GM23338 (cell line): ENCODE measurements at places on chromosomes 2 and 18.
A peak's percentile ranks its signal among the peaks of the same experiment; 100 is the strongest.

DNA sequence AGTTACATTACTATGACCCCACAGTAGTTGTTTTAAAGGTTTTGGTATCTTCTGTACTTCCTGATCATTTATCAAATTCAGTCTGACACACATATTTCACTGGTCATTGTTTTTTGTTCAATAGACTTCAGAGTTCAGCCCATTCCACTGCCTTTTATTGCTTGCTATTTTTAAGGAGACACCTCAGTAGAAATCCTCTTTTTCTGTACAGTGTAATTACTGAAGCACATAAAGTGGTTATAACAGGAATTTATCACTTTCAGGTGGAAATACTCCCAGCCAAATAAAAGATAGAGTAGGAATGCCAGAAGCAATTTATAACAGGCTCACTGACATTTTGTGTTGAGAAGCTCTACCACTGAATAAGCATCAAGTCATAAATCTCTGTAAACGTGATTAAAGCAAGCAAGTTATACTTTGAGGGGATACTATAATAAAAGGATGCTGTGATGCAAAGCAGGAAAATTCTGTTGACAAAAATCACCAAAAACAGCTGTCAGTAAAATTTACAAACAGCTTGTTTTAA is 6.6 kb upstream of the BARD1 start:
- no peak for DNase-seq

GRCh38 chr2:134232461-134232860 is 21.4 kb upstream of the MGAT5 start:
- no peak for DNase-seq

DNA sequence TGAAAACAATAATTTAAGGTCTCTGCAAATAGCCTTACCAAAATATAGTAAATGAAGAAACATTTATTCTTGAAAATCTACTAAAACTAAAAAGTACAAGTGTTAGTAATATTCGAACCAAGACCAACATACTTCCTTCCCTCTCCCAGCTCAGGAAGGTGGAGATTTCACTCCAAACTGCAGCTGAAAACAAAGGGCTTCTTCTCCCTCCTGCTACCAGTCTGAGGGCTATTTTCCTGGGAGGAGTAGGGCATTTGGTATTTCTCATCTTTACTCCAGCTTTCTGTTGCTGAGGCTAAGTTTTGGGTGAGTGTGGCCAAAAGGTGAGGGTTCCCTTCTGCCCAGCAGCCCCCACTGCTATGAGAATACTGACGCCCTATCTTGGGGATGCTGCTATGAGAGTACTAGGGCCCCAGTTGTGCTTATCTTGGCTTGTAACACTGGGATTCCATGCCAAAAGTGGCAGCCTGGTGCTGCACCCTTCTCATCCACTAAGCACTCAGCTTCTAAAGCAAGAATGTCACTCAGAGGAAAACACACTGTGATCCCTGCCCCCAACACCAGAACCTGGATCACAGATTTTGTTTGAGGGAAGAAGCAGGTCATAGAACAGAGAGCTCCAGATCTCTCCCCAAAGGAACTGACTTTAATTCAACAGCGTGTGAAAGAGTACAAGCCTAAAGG is 130.7 kb upstream of the KLF7 start:
- peak; percentile 17 for DNase-seq

- DNase-seq, result no peak
Measured at GRCh38 chr18:76167410-76167809, 327.6 kb downstream of the ZNF516 start.

- DNase-seq, result peak; percentile 86
Measured at GRCh38 chr2:10914272-10914693, 2.5 kb downstream of the KCNF1 start.

DNA sequence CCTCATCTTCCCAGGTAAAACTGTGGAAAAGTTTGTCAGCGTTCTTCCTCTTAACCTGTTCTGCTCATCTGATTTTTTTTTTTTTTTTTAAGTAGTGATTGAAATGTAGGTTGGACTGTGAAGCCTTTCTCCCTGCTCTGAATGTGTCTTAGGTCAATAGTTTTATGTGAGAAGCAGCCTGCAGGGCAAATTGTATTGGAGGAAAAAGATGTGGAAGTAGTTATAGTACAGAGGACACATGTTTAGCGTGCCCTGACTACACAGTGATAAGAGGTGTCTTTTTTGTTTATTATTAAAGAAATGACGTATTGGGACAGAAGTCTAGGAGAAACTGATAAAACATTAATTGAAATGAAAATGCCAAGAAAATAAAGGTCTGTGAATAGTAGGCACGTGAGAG is 1.5 kb downstream of the MTA3 start:
- DNase-seq, result no peak

DNA sequence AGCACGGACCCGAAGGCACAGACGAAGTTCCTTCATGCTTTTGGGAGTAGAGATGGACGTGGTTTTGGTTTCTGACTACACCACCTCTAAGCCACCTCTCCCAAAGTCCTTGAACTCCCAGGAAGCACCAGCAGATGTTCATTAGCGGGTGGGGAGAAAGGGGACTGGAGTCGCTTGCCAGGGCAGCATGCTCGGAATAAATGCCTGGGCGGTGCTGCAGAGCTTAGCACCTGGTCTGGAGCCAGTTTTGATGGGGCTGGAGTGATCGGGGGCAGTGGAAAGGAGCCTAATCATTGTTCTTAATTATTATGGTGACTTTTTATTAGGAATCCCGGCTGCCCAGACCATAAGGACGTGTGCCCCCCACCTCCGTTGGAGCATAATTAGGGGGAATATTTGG is 220.8 kb downstream of the TFCP2L1 start:
- DNase-seq, result no peak

DNA sequence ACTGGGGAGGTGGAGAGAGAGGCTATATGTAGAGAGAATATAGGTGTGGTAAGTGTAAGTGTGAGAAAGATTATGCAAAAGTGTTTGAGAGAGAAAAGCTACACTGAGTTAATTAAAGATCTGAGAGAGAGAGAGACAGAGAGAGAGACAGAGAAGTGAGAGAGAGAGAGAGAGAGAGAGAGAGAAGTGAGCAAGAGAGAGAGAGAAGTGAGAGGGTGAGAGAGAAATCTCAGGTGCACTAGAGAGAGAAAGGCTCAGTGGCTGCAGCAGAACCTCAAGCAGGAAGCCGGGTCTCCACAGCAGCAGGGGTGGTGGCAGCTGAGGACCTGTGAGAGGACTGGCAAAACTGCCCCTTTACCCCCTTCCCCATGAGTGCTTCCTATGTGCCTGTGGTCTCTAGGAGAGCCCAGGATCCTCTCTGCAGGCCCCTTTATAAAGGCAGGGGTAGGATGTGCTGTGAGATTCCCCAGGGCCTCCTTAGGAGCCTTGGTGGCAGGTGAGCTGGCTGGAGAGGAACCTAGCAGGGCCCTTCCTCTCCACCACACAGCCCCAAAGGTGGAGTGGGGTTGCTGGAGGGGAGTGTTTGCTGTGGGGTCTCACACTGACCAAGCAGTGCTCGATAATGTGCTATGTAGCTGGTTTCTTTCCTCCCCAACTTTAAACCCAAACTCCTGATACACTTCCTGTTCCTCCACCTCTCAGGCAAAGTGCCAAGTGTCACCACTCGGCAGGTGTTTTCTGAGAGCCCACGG is 52.6 kb downstream of the SLC4A5 start:
- DNase-seq, result no peak

DNA sequence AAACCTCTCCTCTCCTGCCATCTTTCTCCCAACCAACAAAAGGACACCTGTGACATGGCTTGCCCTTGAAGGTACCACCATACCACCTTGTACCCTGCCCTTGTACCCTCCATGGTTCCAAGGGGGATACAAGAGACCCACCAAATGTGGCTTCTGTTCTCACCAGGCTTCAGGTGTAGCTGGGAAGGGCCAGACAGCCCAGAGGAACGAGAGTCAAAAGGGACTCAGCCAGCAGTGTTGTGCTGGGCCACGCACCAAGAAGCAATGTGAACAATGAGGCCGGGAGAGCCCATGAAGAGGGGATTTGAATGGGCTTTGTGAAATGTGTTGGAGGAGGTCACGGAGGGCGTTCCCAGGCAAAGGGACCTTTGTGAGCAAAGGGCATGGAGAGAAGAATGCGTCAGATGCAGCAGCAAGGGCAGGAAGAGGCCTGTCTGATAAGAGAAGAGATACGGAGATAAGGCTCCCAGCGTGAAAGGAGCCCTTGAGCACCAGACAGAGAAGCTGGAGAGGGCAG is 48.6 kb downstream of the PLB1 start:
- DNase-seq, result no peak

GRCh38 chr18:62745089-62745751 is 29.9 kb downstream of the PHLPP1 start:
- DNase-seq, result no peak

- peak; percentile 38 for DNase-seq
Measured at GRCh38 chr2:199751492-199752120, 99.4 kb downstream of the FTCDNL1 start.

- DNase-seq, result no peak
Measured at GRCh38 chr2:172233987-172234715, 131.5 kb upstream of the DLX2 start.

GRCh38 chr2:76567478-76567877 is 856.8 kb upstream of the GCFC2 start:
- peak; percentile 72 for DNase-seq

GRCh38 chr2:67399144-67399543 is 2.0 kb downstream of the ETAA1 start:
- DNase-seq, result no peak

DNA sequence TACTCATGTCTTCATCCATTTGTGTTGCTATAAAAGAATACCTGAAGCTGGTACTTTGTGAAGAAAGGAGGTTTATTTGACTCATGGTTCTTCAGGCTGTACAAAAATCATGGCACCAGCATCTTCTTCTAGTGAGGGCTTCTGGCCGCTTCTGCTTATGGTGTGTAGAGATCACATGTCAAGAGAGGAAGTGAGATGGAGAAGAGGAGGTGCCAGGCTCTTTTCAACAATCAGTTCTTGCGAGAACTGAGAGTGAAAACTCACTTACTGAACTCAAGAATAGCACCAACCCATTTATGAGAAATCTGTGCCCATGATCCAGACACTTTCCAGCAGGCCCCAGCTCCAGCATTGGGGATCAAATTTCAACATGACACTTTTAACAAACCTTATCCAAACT is 30.0 kb upstream of the BARD1 start:
- no peak for DNase-seq

DNA sequence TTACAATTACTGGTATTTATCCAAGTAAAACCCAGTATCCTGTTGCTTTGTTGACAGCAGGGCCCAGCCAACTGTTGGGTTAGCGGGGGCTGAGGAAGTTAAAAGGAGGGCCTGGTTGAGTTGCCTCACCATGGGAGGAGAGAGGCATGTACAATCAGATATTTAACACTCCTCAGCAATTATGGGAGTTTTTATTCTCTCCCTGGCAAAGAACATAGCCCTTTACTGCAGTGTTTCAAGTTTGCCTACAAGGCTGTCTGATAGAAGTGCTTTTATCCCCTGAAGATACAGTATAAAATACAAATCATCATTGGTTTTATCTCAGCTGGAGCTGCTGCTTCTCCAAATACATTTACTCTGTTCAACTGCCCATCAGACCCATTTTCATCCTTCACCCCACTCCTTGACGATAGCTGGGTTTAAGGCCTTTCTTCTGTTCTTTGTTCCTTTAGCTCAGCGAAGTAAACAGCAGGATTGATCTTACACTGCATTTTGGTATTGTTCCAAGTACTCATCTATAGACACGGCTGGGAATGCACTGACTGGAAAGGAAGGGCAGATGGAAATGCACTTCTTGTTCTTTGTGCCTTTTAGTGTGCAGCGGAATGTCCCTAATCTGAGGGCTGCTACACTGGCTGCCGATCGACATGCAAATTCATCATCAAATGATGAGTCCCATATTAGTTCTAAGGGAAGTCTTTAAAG is 402.5 kb upstream of the SPRED2 start:
- DNase-seq, result no peak

DNA sequence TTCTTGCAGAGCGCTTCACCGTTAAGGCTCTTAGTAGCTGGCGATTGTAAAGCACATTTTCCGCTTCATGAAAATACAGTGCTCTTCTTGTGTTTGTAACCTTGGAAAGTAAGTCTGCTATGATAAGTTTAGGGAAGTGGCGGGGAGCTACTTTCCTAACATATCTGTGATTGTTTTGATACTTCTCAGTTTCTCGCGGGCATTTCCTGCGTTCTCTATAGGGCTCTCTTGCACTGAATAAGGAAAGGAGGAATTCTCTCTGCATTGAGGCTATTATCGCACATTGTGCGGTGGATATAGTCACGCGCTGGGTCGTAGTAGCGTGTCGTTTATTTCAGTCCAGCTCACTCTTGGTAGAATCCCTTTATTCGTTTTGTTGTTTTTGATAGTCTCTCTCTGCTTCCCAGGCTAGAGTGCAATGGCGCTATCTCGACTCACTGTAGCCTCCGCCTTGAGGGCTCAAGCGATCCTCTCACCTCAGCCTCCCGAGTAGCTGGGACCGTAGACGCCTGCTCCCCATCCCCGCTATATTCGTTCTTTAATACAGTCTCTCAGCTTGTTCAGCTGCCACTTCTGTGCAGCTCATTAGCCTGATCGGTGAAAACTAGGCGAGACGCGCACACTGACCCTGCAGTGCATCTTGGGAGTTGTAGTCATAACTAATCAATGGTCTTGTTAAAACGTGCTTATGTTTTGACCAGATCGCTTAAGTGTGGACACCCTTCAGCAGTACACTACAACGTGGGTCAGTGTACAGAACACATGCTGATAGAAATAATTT is 1.0 kb upstream of the PPP4R3B start:
- DNase-seq, result peak; percentile 73

DNA sequence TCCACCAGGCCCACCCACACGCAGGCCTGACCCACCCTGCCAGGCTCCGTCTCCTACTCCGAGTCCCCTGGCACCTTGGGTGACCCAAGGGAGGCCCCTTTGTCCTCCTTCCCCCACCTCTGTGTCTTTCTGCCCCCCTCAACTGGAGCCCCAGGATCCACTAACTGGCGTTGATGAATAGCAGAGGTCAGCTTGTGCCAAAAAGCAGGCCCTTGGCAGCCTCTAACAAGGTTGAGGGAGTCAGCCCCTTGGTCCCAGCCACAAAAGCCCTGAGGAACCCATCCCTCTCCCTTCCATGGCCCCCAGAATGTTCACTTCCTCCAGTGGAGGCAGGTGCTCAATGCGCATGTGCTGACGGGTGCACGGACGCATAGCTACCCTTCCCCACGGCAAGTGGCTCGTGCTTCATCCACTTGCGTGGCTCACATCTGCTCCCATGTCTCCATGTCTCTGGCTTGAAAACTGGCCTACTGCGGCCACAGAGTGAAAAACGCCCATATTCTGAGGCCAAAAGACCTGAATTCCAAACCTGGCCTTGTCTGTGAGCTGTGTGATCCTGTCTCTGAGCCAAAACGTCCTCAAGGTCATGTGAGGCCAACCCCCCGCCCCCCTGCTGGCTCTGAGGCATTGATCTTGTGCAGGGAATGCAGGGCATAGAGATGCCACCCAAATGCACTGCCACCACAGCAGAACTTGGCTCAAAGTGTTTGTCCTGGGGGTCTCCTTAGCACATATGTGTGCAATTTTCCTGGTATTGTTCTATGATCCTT is 19.0 kb upstream of the PTMA start:
- no peak for DNase-seq

DNA sequence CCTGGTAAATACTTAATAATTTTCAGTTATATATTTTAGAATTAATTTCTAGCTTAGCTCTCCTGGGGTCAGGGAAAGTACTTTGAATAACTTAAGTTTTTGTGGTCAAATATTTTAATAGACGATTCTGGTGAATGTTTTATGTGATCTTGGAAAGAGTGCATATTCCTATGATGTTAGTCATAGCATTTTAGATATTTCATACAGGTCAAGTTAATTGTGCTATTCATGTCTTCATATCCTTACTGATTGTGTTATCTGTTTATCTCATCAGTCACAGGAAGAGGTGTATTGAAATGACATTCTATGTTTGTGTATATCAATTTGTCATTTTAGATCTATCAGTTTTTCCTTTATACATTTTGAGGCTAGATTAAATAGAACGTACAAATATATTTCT is 576.2 kb downstream of the CPS1 start:
- DNase-seq, result no peak
